ENCODE measurements at places on chromosomes 3 and 15. TPM values are rescaled to one million over a fixed set of nuclear protein-coding genes. Genes with fewer than 3 reads are reported as not detected.
A peak's percentile ranks its signal among the peaks of the same experiment; 100 is the strongest.

- no peak overlapping the region for H3K4me3 ChIP-seq
- no peaks in the 10 kb centered on the region for H3K4me1 ChIP-seq
Measured at GRCh38 chr3:32340039-32340438, 51.6 kb upstream of the CMTM7 start.

GP9 gene
- not detected for total RNA-seq

PRSS50 gene
- total RNA-seq: 0.81 TPM

GRCh38 chr15:96058103-96058851 lies 272.2 kb upstream of the NR2F2 start:
- H3K27ac ChIP-seq: no peak overlapping the region
- no peaks in the 10 kb centered on the region for H3K4me1 ChIP-seq
- no peak overlapping the region for H3K4me3 ChIP-seq
- no peak for DNase-seq
- no peaks in the 10 kb centered on the region for H3K27me3 ChIP-seq
- no peaks in the 10 kb centered on the region for H3K36me3 ChIP-seq

- no peaks in the 10 kb centered on the region for H3K27me3 ChIP-seq
- no peak overlapping the region for H3K27ac ChIP-seq
- no peak for DNase-seq
- no peak overlapping the region for H3K4me3 ChIP-seq
- no peaks in the 10 kb centered on the region for H3K36me3 ChIP-seq
- no peaks in the 10 kb centered on the region for H3K4me1 ChIP-seq
Measured at GRCh38 chr3:43223670-43224364, 62.5 kb upstream of the SNRK start.

DNA sequence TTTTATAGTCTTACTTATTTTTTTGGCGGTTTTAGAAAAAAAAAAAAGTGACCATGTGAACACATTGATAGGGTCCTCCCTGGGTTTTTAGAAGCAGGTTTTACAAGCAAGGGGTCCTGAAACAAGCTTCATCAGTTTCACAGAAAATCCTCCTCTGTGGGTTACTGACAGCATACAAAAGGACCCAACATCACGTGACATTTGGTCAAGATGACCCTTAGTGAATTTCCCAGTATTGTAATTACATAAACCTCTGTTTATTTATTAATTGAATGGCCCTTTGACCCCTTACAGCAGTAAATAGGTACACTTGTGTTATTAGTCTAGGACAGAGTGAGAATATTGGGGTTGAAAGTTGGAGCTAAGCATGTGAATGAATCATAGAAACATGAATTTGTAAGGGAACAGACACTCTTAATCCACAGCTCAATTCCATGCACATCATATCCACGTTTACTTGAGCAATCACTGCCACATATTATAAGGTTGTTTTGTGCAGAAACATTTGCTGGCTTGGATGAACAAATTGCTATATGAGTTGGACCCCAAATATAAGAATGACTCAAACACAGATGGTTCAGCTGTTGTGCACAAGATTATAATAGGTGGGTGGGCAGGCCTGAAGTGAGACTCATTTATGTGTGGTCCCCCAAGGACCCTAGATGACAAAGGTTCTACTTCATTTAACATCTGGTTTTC lies 137.5 kb downstream of the ZNF385D start:
- H3K36me3 ChIP-seq: no peaks in the 10 kb centered on the region
- no peak overlapping the region for H3K27ac ChIP-seq
- no peaks in the 10 kb centered on the region for H3K4me1 ChIP-seq
- no peak for DNase-seq
- H3K27me3 ChIP-seq: no peaks in the 10 kb centered on the region

CEMIP gene
- not detected for total RNA-seq

UCN2 gene
- not detected for total RNA-seq

DNA sequence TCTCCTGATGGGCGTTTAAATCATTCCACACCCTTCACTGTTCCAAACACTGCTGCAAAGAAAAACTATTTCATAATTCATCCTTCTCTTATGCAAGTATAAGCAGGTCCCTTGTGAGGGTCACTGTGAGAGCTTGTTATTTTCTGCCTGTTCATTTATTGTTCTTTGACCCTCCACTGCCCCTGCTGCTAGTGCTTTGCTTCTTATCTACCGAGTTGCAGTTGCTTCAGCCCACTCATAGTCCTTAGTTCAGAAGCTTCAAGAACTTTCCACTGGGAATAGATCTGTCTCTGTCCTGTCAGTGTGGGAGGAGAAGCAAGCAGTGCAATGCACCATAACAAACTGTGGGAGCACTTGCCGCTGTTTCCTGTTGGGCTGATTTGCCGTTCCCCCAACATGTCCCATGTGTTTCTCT lies 39.8 kb downstream of the RIOX2 start:
- no peak overlapping the region for H3K4me3 ChIP-seq
- H3K27me3 ChIP-seq: no peaks in the 10 kb centered on the region
- DNase-seq: no peak
- H3K27ac ChIP-seq: no peak overlapping the region
- H3K36me3 ChIP-seq: peaks cover 17% of the 10 kb centered on the region

GRCh38 chr3:131008326-131008725 lies 18.3 kb downstream of the ASTE1 start:
- no peaks in the 10 kb centered on the region for H3K27me3 ChIP-seq
- H3K36me3 ChIP-seq: peaks cover 51% of the 10 kb centered on the region
- no peak for DNase-seq
- H3K4me1 ChIP-seq: no peaks in the 10 kb centered on the region
- H3K4me3 ChIP-seq: no peak overlapping the region

MAGEL2 gene
- 0.33 TPM for total RNA-seq

CCPG1 gene
- 56.4 TPM for total RNA-seq

DNA sequence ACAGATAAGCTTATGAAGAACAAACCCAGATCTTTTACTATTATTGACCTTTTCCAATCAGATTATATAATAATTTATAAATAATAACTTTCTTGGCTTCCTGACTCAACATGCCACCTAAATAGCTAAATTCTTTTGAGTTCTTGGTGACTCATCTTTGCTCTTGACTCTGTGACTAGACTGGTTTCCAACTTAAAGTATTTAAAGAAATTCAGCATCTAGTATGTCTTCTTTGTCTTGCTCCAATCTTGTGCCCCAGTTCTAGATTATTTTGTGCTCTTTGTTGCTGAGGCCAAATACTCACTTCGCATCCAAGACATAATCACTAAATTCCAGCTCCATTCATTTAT lies 483.2 kb upstream of the TBL1XR1 start:
- no peaks in the 10 kb centered on the region for H3K27me3 ChIP-seq
- no peaks in the 10 kb centered on the region for H3K36me3 ChIP-seq
- no peak for DNase-seq
- no peak overlapping the region for H3K4me3 ChIP-seq
- no peaks in the 10 kb centered on the region for H3K4me1 ChIP-seq

HES1 gene
- total RNA-seq: 28.4 TPM

- H3K27ac ChIP-seq: peak within 1 kb of the TSS; percentile 63
- peak within 1 kb of the TSS; percentile 52 for H3K4me3 ChIP-seq
- peak; percentile 84 for DNase-seq
- peaks cover 25% of the 10 kb centered on the region for H3K27me3 ChIP-seq
- H3K36me3 ChIP-seq: no peaks in the 10 kb centered on the region
Measured at GRCh38 chr3:152834776-152835600, at the start of gene P2RY1. Gene P2RY1 (plus strand): TSS chr3:152835131. CDS start chr3:152835783, 652 bp downstream.

- peak overlapping the region; percentile 75 for H3K27ac ChIP-seq
- H3K4me1 ChIP-seq: peaks cover 54% of the 10 kb centered on the region
- no peaks in the 10 kb centered on the region for H3K36me3 ChIP-seq
Measured at GRCh38 chr3:51622868-51623267, 48.2 kb upstream of the TEX264 start.

DNA sequence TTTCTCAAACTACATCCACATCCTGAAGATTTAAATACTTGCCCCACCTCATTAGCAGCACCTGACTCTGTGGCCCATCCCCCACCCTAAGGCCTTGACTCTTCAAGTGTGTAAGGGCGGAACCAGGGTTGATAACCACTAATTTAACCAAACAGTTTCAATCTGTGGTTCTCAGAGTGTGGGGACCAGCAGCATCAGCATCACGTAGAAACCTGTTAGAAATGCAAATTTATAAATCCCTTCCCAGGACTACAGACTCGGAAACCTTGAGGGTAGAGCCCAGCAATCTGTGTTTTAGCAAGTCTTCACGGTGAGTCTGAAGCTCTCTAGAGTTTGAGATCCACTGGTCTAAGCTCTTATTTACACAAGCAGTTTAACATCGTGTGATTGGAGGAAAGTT lies 12.4 kb downstream of the GNB4 start:
- no peak overlapping the region for H3K4me3 ChIP-seq
- no peaks in the 10 kb centered on the region for H3K36me3 ChIP-seq
- H3K4me1 ChIP-seq: no peaks in the 10 kb centered on the region
- no peak for DNase-seq
- no peak overlapping the region for H3K27ac ChIP-seq
- H3K27me3 ChIP-seq: no peaks in the 10 kb centered on the region

- no peak overlapping the region for H3K4me3 ChIP-seq
- H3K4me1 ChIP-seq: no peaks in the 10 kb centered on the region
- no peaks in the 10 kb centered on the region for H3K36me3 ChIP-seq
- H3K27me3 ChIP-seq: no peaks in the 10 kb centered on the region
- DNase-seq: no peak
Measured at GRCh38 chr3:71458895-71459294, 124.6 kb downstream of the FOXP1 start.

FBXW12 gene
- not detected for total RNA-seq

GRCh38 chr15:81948222-81948621 lies 97.6 kb downstream of the MEX3B start:
- H3K4me3 ChIP-seq: no peak overlapping the region
- no peaks in the 10 kb centered on the region for H3K4me1 ChIP-seq
- no peaks in the 10 kb centered on the region for H3K27me3 ChIP-seq

- H3K36me3 ChIP-seq: no peaks in the 10 kb centered on the region
- DNase-seq: no peak
- no peak overlapping the region for H3K4me3 ChIP-seq
- peaks cover 39% of the 10 kb centered on the region for H3K4me1 ChIP-seq
- H3K27ac ChIP-seq: no peak overlapping the region
- H3K27me3 ChIP-seq: no peaks in the 10 kb centered on the region
Measured at GRCh38 chr3:63940389-63940757, 28.2 kb upstream of the SCAANT1 start.

DNA sequence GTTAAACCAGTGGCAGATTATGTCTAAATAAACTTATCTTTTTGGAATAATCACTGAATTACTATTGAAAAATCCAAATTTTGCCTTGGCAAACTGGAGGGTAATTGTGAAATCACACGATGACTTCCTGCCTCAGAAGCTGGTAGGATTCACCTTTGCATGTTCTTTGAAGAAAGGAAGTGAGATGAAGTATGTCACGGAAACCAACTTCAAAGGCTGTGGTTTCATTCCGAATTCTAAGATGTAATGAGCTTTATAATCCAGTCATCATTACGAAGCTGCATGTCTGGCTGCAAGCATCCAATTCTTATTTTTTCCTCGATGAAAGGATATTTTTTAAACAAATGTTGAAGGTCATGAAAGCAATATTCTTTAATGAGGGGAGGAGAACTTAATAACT lies 15.0 kb upstream of the ZBED2 start:
- no peak overlapping the region for H3K27ac ChIP-seq
- no peaks in the 10 kb centered on the region for H3K36me3 ChIP-seq
- no peak for DNase-seq
- H3K27me3 ChIP-seq: no peaks in the 10 kb centered on the region

DNA sequence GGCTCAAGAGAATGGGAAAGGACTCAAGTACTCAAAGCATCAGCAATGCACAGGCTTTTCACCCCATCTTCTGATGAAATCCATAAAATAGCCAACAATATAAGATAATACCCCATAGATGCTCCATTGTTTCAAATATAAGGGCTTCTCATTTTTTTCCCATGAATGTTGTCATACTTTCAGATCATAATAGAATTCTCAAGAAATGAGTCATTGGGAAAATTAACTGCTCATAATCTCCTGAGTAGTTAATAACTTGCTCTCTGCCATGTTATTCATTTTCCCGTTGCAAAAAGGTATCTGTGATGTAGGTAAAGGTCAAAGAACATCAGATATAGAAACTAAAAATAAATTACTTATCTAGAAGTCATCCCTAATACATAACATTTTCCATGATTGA lies 121.9 kb downstream of the NSUN3 start:
- no peaks in the 10 kb centered on the region for H3K4me1 ChIP-seq
- no peaks in the 10 kb centered on the region for H3K27me3 ChIP-seq
- H3K4me3 ChIP-seq: no peak overlapping the region
- no peaks in the 10 kb centered on the region for H3K36me3 ChIP-seq
- no peak for DNase-seq

GOLGA8T gene
- not detected for total RNA-seq

- no peak overlapping the region for H3K4me3 ChIP-seq
- peaks cover 45% of the 10 kb centered on the region for H3K4me1 ChIP-seq
- H3K27ac ChIP-seq: no peak overlapping the region
Measured at GRCh38 chr3:127585163-127585812, 5.2 kb downstream of the TPRA1 start.

TNK2 gene
- total RNA-seq: 23.2 TPM

SEMA3B gene
- total RNA-seq: 25.4 TPM

CAV3 gene
- not detected for total RNA-seq

DNA sequence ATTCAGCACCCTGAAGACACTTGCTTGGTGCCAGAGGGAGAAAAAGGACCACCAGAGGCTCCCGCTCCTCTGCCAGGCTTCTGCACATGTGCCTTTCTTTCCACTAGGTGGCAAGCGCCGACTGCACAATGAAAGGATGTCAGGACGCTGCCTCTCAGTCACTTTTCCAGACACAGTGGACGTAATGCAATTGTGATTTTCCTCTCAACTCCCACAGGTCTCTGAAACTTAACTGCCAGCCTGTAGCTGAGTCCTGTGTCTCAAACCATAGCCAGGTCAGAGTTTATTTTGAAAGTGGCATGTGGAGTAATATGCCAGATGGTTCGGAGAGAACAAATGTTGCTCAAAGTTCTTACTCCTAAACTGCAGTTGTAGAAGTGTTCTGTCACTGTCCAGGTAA lies 162.9 kb downstream of the ITPR1 start:
- no peaks in the 10 kb centered on the region for H3K27me3 ChIP-seq
- peaks cover 24% of the 10 kb centered on the region for H3K36me3 ChIP-seq
- DNase-seq: peak; percentile 75
- no peak overlapping the region for H3K27ac ChIP-seq
- H3K4me1 ChIP-seq: no peaks in the 10 kb centered on the region
- no peak overlapping the region for H3K4me3 ChIP-seq

- peak overlapping the region; percentile 88 for H3K27ac ChIP-seq
- H3K4me3 ChIP-seq: peak overlapping the region; percentile 62
- no peaks in the 10 kb centered on the region for H3K4me1 ChIP-seq
- no peaks in the 10 kb centered on the region for H3K27me3 ChIP-seq
- H3K36me3 ChIP-seq: no peaks in the 10 kb centered on the region
Measured at GRCh38 chr15:91852741-91853510, 582 bp upstream of the SLCO3A1 start.

- no peak for DNase-seq
- H3K4me3 ChIP-seq: no peak overlapping the region
- H3K27ac ChIP-seq: no peak overlapping the region
Measured at GRCh38 chr3:4045756-4046155, 246.5 kb downstream of the LRRN1 start.

- H3K27me3 ChIP-seq: no peaks in the 10 kb centered on the region
- DNase-seq: no peak
- no peaks in the 10 kb centered on the region for H3K4me1 ChIP-seq
- no peaks in the 10 kb centered on the region for H3K36me3 ChIP-seq
- no peak overlapping the region for H3K27ac ChIP-seq
Measured at GRCh38 chr15:24924621-24925020, 30.2 kb upstream of the SNRPN start.

VIPR1 gene
- 8.9 TPM for total RNA-seq

Data from sigmoid colon (tissue), 7 donors.